ENCODE measurements at places on chromosomes 6 and 20. TPM values are rescaled to one million over a fixed set of nuclear protein-coding genes. Genes with fewer than 3 reads are reported as not detected.

- H3K4me1 ChIP-seq: peaks cover 17% of the 10 kb centered on the region
- H3K27me3 ChIP-seq: no peaks in the 10 kb centered on the region
- peak; percentile 59 for DNase-seq
- no peaks in the 10 kb centered on the region for H3K36me3 ChIP-seq
- H3K4me3 ChIP-seq: peak overlapping the region; percentile 57
These were observed 14.7 kb downstream of the KLHL32 start for GRCh38 chr6:96939007-96939805.

- DNase-seq: no peak
- H3K27me3 ChIP-seq: no peaks in the 10 kb centered on the region
- H3K4me1 ChIP-seq: no peaks in the 10 kb centered on the region
- H3K36me3 ChIP-seq: no peaks in the 10 kb centered on the region
- no peak overlapping the region for H3K4me3 ChIP-seq
These were observed 318.2 kb upstream of the RGS17 start for GRCh38 chr6:153449279-153449678.

GRCh38 chr6:12426121-12426520 lies 136.0 kb downstream of the EDN1 start:
- H3K27ac ChIP-seq: no peak overlapping the region
- peaks cover 19% of the 10 kb centered on the region for H3K27me3 ChIP-seq
- H3K4me1 ChIP-seq: no peaks in the 10 kb centered on the region

SLC4A11 gene
- total RNA-seq: 0.53 TPM

- H3K4me3 ChIP-seq: peak within 1 kb of the TSS; percentile 85
- DNase-seq: peak; percentile 93
- peaks cover 8% of the 10 kb centered on the region for H3K27me3 ChIP-seq
These were observed at the start of gene IDH3B for GRCh38 chr20:2663887-2664719. IDH3B (minus strand) TSS chr20:2664216; CDS start chr20:2664188, 28 bp downstream.

RUNX2 gene
- 61.1 TPM for total RNA-seq

DNA sequence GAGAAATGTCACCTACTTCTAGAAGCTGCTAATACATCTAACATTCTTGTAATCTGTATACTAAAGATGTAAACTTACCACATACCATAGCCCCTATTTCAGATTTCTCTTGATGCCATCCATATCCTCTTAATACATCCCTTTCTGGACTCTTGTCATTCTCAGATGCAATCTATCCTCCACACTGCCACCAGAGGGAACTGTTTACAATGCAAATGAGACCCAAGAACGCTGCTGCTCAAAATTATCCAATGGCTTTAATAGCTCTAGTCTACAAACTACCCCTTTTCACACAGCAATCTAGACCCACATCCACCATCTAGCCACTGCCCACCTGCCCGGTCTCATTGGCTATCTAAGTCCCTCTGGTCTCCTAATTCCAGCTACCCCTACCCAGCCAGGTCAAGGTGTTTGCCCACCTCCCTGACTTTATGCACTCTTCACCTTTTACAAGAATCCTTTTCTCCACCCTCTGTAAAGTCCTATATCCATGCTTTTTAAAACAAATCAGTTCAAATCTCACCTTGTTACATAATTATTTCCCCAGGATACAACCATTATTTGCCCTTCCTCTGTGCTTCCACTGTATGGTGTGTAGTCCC lies 14.8 kb downstream of the FAXC start:
- no peak overlapping the region for H3K27ac ChIP-seq
- H3K27me3 ChIP-seq: peaks cover 39% of the 10 kb centered on the region
- H3K36me3 ChIP-seq: no peaks in the 10 kb centered on the region
- DNase-seq: peak; percentile 12

GRCh38 chr6:11667876-11668275 lies 110.7 kb downstream of the ADTRP start:
- no peak overlapping the region for H3K4me3 ChIP-seq
- H3K36me3 ChIP-seq: no peaks in the 10 kb centered on the region
- DNase-seq: no peak
- H3K27me3 ChIP-seq: peaks cover 26% of the 10 kb centered on the region
- H3K4me1 ChIP-seq: peaks cover 14% of the 10 kb centered on the region

GRCh38 chr6:21186479-21187055 lies 407.0 kb upstream of the SOX4 start:
- no peak for DNase-seq
- H3K27me3 ChIP-seq: no peaks in the 10 kb centered on the region
- no peak overlapping the region for H3K4me3 ChIP-seq
- H3K4me1 ChIP-seq: peaks cover 21% of the 10 kb centered on the region

GRCh38 chr6:143223895-143224294 lies 163.2 kb downstream of the AIG1 start:
- no peak for DNase-seq
- H3K27me3 ChIP-seq: no peaks in the 10 kb centered on the region
- H3K27ac ChIP-seq: no peak overlapping the region
- peaks cover 4% of the 10 kb centered on the region for H3K36me3 ChIP-seq

GRCh38 chr6:107064579-107065065 lies 36.6 kb downstream of the MTRES1 start:
- peak overlapping the region; percentile 31 for H3K4me3 ChIP-seq
- no peaks in the 10 kb centered on the region for H3K36me3 ChIP-seq
- peak; percentile 51 for DNase-seq
- peaks cover 68% of the 10 kb centered on the region for H3K4me1 ChIP-seq

DNA sequence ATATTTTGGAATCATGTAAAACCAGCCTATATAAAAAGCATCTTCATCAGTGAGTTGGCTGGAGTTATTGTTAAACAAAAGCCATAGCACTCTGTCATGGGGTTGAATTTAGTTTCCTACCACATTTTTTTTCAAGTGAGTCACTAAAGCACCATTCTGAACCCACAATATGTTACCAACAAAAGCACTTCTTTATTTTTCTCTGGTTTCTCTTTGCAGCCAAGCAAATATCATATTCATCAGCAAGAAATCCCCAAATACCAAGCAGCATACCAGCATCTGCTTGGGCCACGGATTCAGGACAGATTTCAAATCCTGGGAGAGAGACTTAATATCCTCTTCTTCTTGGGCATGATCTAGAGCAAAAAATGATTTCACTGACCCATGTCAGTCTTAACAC lies 441.4 kb downstream of the BCKDHB start:
- no peak overlapping the region for H3K27ac ChIP-seq
- no peaks in the 10 kb centered on the region for H3K4me1 ChIP-seq
- H3K4me3 ChIP-seq: no peak overlapping the region

ZSWIM1 gene
- total RNA-seq: 11.4 TPM

GRCh38 chr6:44135173-44135758 lies 7.9 kb downstream of the TMEM63B start:
- DNase-seq: no peak
- H3K27ac ChIP-seq: no peak overlapping the region
- peaks cover 5% of the 10 kb centered on the region for H3K36me3 ChIP-seq
- peaks cover 15% of the 10 kb centered on the region for H3K4me1 ChIP-seq

GRCh38 chr20:31707258-31707615 lies 15.4 kb downstream of the BCL2L1 start:
- H3K27me3 ChIP-seq: no peaks in the 10 kb centered on the region
- DNase-seq: no peak
- peaks cover 8% of the 10 kb centered on the region for H3K36me3 ChIP-seq

GRCh38 chr20:651713-652614 lies 1.0 kb downstream of the SRXN1 start:
- peak overlapping the region; percentile 91 for H3K27ac ChIP-seq
- peaks cover 20% of the 10 kb centered on the region for H3K4me1 ChIP-seq
- peak overlapping the region; percentile 87 for H3K4me3 ChIP-seq
- no peak for DNase-seq

HSPA1L gene
- total RNA-seq: 2.9 TPM

DNA sequence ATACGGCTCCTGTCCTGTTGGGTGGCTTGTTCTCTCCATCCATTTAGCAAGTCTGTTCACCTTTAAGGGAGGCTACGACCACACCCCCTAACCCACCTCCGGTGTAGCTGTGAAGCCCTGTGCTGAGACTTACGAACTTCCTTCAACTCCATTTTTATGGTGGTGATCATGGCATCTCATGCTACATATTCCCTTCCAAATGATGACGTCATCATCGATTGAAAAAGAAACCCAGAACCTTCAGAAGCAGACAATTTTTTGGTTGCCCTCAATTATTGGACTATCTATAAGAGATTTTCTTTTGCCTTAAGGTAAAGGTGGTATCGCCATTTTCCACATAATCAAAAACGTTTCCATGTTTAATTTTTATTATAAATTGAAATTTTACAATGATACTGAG lies 389.0 kb downstream of the CBLN4 start:
- DNase-seq: no peak
- no peak overlapping the region for H3K4me3 ChIP-seq
- no peaks in the 10 kb centered on the region for H3K4me1 ChIP-seq
- H3K36me3 ChIP-seq: no peaks in the 10 kb centered on the region
- no peaks in the 10 kb centered on the region for H3K27me3 ChIP-seq
- H3K27ac ChIP-seq: no peak overlapping the region

ACAT2 gene
- total RNA-seq: 53.1 TPM

DNA sequence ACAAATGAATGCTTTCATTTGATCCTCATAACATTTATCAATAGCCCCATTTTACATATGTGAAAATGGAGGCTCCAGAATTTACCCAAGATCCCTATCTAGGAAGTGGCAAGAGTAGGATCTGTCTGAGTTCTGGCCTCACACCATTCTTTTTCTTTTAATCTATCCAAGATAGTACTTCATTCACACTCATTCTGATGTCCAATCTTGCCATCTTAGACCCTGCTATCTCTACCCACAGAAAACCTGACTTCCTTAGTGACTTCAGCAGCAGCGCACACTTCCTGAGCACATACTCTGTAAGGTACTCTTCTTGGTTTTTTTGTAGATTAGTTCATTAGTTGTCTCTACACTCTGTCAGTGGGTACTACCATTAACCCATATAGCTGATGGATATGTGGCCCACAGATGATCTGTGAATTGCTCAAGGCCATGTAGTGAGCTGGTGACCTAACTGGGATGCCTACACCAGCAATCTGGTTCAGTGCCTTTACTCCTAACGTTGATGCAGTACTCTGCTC lies 36.3 kb downstream of the COX4I2 start:
- no peaks in the 10 kb centered on the region for H3K27me3 ChIP-seq
- peaks cover 100% of the 10 kb centered on the region for H3K4me1 ChIP-seq
- DNase-seq: no peak
- peaks cover 10% of the 10 kb centered on the region for H3K36me3 ChIP-seq
- H3K27ac ChIP-seq: peak overlapping the region; percentile 94
- H3K4me3 ChIP-seq: peak overlapping the region; percentile 91

- no peak overlapping the region for H3K27ac ChIP-seq
- no peak overlapping the region for H3K4me3 ChIP-seq
- no peak for DNase-seq
- peaks cover 27% of the 10 kb centered on the region for H3K27me3 ChIP-seq
These were observed 141.9 kb downstream of the CEBPB start for GRCh38 chr20:50332491-50332980.

DNA sequence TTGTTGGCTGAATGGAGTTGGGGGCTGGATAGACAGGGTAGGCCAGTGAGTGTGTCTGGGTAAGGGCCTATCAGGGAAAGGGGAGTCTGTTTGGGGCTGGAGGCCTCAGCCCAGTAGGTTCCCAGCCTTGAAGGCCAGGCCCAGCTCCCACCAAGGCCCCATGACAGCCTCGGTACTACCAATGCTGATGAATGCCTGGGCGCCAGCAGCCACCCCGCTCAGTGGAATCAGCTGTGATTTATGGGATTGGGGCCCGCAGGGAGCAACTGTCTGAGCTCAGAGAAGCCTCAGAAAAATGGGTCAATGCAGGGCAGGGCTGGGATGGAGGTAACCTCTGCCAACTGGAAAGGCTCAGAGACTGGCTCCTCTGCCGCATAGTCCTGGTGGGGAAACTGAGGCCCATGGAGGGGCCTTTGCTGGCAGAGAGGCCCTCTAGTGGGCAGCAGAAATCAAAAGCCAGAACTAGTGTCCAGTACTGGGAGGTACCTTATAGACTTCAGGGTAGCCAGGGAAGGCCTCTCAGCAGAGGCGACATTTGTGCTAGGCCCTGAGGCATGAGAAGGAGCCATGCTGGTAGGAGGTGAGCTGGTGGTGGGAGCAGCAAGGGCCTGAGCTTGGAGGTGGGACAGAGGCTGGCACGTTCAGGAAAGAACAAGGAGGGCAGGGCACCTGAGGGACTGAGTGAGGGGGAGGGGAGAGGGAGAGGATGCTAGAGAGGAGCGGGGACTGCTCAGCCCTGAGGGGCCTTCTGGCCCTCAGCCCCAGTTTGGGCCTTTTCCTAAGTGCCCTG lies 36.4 kb downstream of the DLGAP4 start:
- no peaks in the 10 kb centered on the region for H3K36me3 ChIP-seq
- no peak overlapping the region for H3K4me3 ChIP-seq
- H3K27me3 ChIP-seq: no peaks in the 10 kb centered on the region

GNMT gene
- total RNA-seq: 0.70 TPM

RIPPLY2 gene
- total RNA-seq: not detected

GRCh38 chr6:120899932-120900331 lies 434.3 kb downstream of the TBC1D32 start:
- no peaks in the 10 kb centered on the region for H3K4me1 ChIP-seq
- DNase-seq: no peak
- no peaks in the 10 kb centered on the region for H3K27me3 ChIP-seq
- H3K4me3 ChIP-seq: no peak overlapping the region
- no peak overlapping the region for H3K27ac ChIP-seq

AVP gene
- not detected for total RNA-seq

DNA sequence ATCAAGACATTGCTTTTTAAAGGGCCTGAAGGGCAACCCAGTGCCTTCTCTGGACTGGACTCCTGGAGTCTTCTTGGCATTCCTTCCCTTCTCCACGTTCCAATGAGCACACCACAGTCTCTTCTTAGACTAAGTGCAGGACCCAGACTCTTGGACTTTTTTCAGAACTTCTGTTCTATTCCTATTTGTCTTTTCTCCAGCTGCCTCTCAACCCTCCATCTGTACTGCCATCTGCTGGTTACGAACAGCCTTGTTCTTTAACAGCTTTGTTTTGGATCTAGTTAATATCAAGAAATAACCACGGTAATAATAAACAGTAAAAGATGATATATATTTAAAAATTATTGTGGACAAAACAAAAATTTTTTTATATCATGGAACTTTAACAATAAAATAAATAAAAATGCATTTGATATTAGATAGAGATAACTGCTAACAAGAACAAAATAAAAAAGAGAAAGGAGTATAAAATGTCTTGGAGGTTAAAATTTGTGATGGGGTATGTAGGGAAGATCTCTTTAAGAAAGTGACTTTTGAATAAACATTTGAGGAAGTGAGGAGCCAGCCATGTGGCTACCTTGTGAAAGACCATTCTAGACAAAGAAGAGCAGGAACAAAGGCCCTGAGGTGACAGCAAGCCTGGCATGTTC lies 105.1 kb upstream of the HCRTR2 start:
- no peaks in the 10 kb centered on the region for H3K36me3 ChIP-seq
- H3K4me1 ChIP-seq: no peaks in the 10 kb centered on the region
- no peak overlapping the region for H3K27ac ChIP-seq
- H3K4me3 ChIP-seq: no peak overlapping the region
- no peak for DNase-seq

BPIFA1 gene
- not detected for total RNA-seq

DNA sequence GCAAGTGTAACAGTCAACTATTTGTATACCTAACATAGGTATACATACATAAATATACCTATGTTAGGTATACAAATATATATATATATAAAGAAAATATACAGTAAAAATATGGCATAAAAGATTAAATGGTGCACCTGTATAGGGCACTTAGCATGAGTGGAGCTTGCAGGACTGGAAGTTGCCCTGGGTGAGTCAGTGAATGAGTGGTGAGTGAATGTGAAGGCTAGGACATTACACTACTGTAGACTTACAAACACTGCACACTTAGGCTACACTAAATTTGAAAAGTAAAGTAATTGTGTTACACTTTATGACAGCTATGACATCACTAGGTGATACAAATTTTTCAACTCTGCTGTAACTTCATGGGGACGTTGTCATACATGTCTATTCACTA lies 65.6 kb downstream of the CDC5L start:
- no peak overlapping the region for H3K4me3 ChIP-seq
- no peaks in the 10 kb centered on the region for H3K27me3 ChIP-seq
- no peak overlapping the region for H3K27ac ChIP-seq
- H3K36me3 ChIP-seq: no peaks in the 10 kb centered on the region
- no peak for DNase-seq
